Glomerular endothelial cell (primary cell): ENCODE measurements at places on chromosomes 2 and 18.

DNA sequence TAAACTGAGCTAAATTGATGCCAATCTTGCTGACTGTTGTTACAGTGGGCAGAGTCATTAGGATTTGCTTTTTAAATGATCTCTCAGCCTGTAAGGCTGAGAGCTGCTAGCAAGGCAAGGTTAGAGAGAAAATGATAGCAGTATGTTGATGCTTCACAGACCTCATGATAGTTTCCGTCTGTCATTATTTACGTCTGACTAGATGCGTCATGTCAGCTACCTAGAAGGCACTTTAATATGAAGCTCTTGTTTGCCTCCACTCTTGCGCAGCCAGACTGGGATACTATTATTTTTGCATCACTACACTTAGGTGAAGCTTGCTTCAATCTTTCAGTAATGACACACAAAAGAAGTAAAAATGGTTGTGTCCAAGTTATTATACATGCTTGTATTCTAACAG lies 313.8 kb downstream of the LNPK start:
- no peak for DNase-seq

GRCh38 chr2:124353656-124354055 lies 328.6 kb downstream of the CNTNAP5 start:
- DNase-seq, result no peak

DNA sequence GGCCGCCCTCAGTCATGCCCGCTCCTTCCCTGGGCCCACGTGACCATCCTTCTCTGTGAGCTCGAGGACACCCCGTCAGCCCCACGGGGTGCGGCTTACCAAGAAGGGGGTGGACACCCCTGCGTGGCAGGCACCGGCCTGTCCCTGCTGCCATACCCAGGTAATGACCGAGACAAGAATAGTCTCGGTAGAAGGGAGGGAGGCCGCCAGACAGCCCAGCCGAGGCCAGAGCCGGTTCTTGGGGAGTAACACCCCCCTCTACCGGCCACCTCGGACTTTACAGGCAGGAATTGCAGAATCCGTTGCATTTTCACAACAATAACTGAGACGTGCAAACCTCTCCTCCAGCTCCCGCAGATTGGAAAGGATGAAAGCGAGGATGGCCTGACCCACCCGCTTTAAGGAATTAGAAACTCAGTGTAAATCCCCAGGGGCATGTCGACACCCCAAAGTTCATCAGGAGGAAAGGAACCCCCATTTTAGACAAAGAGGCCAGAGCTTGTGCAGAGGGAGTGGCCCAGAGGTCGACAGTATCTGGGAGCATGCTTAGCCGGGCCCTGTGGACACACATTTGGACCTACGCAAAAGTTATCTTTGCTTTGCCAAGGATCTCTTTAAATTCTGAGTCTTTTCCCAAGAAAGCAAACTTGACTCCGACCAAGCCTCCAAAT lies 60.1 kb upstream of the GLI2 start:
- DNase-seq, result no peak

DNA sequence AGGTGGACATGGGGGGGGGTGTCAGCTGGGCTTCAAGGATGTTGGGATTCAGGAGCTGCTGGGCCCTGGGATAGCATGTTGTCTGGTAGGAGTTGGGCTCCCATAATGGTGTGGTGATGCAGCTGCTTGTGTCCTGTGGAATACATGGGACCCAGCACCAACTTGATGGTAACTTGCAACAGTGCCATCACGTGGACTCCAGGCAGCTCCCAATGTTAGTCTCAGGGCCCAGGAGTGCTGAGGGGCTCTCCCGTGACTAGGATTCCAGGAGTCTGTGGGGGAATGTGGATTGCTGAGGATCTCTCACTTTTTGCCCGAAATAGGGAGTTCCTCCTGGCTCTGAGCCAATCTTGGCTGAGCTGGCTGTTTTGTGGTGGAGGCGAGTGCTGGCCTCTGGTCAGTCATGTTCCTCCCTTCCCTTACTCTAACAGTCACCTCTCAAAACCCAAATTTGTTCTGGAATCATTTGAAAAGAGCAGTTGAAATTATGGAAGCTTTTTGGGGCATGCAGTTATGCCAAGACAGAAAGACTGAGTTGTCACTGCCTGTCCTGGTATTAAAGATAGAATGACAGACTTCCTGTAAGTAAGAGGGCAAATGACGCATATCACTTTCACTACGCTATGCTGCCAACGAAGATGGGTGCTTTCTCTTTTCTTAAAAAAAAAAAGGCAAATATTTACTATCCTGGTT lies 607.1 kb downstream of the ADCYAP1 start:
- no peak for DNase-seq

- DNase-seq, result no peak
Measured at GRCh38 chr18:24964216-24964615, 387.8 kb downstream of the ZNF521 start.

- DNase-seq, result no peak
Measured at GRCh38 chr2:9178110-9178903, 28.3 kb upstream of the ASAP2 start.

GRCh38 chr2:43634604-43635306 lies 2.3 kb upstream of the PLEKHH2 start:
- DNase-seq, result no peak

- no peak for DNase-seq
Measured at GRCh38 chr2:48540237-48540935, 10.4 kb downstream of the STON1 start.

- no peak for DNase-seq
Measured at GRCh38 chr2:9310798-9311197, 104.2 kb downstream of the ASAP2 start.

DNA sequence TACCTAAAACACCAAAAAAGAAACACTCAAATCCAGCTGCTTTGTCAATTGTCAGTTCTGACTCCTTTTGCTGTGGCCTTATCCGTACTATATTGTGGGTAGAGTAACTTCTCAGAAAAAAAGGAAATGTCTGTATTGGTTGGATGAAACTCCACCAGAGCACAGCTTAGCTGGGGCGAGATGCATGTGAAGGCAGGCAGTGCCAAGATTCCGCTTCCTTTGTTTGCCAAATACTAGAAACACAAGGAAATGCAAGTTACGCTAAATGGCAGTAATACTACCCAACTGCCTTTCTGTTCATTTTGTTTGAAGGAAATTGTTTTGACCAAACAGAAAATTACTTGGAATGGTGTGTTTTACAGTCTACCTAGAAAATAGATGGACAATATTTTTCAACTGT lies 10.0 kb downstream of the KLF11 start:
- no peak for DNase-seq
